ENCODE measurements at places on chromosomes 13 and 19. TPM values are rescaled to one million over a fixed set of nuclear protein-coding genes. Genes with fewer than 3 reads are reported as not detected.

The IGFL3 gene
- total RNA-seq = not detected

The CYTH2 gene
- total RNA-seq = 172 TPM

The SHISA2 gene
- total RNA-seq = 1.7 TPM

The CGB5 gene
- total RNA-seq = not detected

The SLC1A6 gene
- total RNA-seq = 8.2 TPM

The F7 gene
- 1.2 TPM for total RNA-seq

The MCEMP1 gene
- not detected for total RNA-seq

The CEACAM3 gene
- not detected for total RNA-seq

The CYP4F8 gene
- not detected for total RNA-seq

The OR10H5 gene
- total RNA-seq = not detected

The URAD gene
- total RNA-seq = not detected

The PRODH2 gene
- total RNA-seq = not detected

The TRIP10 gene
- total RNA-seq = 19.0 TPM

The SEMA6B gene
- 25.3 TPM for total RNA-seq

The REEP6 gene
- 8.7 TPM for total RNA-seq

The CCDC70 gene
- not detected for total RNA-seq

The DHDH gene
- total RNA-seq = 0.82 TPM

The VSIG10L gene
- 3.5 TPM for total RNA-seq

The ZNF728 gene
- total RNA-seq = not detected

The PNMA8B gene
- total RNA-seq = 5.3 TPM

The ZNF99 gene
- not detected for total RNA-seq

The GAPDHS gene
- not detected for total RNA-seq

The MCF2L gene
- total RNA-seq = 59.9 TPM

The PRDX2 gene
- total RNA-seq = 672 TPM

The ARID3A gene
- total RNA-seq = 48.4 TPM

The LRRC4B gene
- 42.5 TPM for total RNA-seq

The NKPD1 gene
- 0.39 TPM for total RNA-seq

The MYPOP gene
- total RNA-seq = 9.6 TPM

The PCSK4 gene
- total RNA-seq = 10.4 TPM

The SLC27A1 gene
- 17.4 TPM for total RNA-seq

The EMP3 gene
- total RNA-seq = 27.4 TPM

The IRGC gene
- total RNA-seq = not detected

The SPRYD7 gene
- total RNA-seq = 3.8 TPM

The ZNF177 gene
- total RNA-seq = 8.0 TPM

The ZNF845 gene
- total RNA-seq = 7.9 TPM

The LRRC63 gene
- total RNA-seq = 0.37 TPM

The C5AR2 gene
- total RNA-seq = not detected

The ZSWIM9 gene
- 13.4 TPM for total RNA-seq
